Ovary (tissue), 10 donors: ENCODE measurements at places on chromosomes 7 and 10. TPM values are rescaled to one million over a fixed set of nuclear protein-coding genes. Genes with fewer than 3 reads are reported as not detected.

DNA sequence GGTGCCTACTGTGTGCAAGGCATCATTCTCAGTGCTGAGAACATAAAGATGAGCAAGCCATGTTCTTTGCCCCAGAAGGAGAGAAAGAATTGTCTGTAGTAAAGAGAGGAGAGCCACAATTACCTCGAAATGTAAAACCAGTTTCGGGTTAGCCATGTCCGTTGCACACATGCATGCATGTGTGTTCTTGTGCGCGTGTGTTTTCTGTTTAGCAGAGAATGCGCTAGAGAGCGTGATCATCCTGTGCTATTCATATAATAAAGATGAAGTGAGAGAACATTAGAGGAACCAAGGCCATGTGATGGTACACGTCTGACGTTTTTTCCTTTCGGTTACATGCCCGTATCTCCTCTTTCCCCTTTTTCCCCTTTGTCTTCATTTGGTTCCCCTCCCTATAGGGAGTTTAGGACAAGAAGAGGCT, 158.2 kb downstream of the CELF2 start:
- DNase-seq: no peak

DNA sequence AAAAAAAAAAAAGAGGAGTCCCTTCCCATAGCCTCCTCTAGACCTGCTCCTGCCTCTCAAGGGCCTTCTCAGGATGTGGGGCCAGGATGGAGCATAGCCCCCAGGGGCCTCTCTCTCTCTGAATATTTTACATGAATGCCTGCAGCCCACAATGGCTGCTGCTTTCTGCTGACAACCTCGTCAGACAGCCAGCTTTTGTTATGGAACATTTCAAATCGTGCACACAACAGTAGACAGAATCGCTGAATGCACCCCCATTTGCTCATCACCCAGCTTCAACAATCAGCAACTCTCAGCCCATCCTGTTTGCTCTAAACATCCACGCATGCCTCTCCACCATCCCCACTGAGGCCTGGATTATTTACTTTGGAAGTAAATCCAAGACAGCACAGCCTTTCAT, 5.4 kb downstream of the PLAC9 start:
- no peak for DNase-seq

- DNase-seq: peak; percentile 6
Observed at GRCh38 chr7:1843271-1843861, 173.3 kb downstream of the ELFN1 start.

Gene GLCCI1
- 7.9 TPM for total RNA-seq

GRCh38 chr7:47759056-47759706, 177.3 kb upstream of the TNS3 start:
- no peak for DNase-seq

DNA sequence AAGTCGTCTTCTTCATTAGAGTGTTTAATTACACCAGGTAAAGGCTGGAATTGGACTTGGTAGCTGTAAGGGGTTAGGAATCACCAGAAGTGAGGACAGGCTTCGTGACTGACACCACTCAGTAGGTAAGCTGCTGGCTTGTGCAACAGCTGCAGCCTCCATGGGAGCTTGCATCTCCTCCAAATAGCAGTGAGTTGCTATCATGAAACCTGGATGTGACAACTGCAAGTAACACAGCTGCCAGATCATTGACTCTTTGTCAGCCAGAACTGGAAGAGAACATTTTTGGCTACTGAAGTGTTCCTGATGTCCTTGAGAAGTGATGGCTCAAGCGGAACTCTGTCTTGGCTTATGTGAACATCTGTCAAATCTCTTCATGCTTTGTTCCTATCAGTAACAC, 64.1 kb upstream of the MSRB2 start:
- no peak for DNase-seq

DNA sequence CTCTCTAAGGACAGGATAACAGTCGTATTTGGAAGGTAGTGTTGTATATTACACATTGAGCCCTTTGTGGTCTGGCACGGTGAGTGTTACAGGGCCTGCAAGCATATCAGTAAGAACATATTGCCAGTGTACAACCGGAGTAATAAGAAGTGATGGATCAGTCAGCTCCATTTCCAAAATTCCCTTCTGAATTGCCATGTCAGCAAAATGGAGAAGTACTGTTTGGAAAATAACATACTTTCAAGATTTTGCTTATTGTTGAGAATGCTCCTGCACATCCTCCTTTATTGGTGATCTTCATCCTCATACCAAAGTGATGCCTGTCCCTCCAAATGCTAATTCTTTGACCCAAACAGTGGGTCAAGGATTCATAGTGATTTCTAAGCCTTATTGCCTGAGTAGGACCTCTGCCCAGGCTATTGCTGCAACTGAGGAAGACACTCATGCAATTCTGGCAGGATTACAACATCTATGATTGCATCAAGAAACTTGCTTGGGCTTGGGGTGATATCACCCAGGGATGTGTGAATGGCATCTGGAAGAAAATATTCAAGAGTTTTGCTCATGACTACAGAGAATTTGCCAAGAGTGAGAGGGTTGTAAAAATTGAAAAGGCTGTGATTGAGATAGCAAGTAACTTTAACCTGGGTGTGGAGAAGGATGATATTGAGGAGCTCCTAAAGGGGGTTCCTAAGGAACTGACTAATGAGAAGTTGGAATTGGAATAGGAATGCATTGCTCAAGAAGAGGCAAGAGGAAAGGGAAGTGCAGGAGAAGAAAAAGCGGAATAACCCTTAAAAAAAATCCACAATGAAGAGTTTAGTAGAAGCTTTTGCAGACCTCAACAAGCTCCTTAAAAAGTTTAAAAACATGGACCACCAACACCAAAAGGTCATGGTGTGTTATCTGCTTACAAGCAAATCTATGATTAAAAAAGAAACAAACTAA, 452.2 kb upstream of the SORCS1 start:
- DNase-seq: no peak

Gene SYNPO2L
- total RNA-seq: not detected

Gene OPALIN
- total RNA-seq: not detected

GRCh38 chr10:53836638-53837037, 964.4 kb downstream of the PCDH15 start:
- DNase-seq: no peak

Gene GPC2
- 5.5 TPM for total RNA-seq

Gene OPN1SW
- total RNA-seq: not detected

GRCh38 chr7:43647673-43648472, 65.0 kb downstream of the STK17A start:
- no peak for DNase-seq

GRCh38 chr10:19651549-19651948, 164.7 kb upstream of the PLXDC2 start:
- DNase-seq: no peak

DNA sequence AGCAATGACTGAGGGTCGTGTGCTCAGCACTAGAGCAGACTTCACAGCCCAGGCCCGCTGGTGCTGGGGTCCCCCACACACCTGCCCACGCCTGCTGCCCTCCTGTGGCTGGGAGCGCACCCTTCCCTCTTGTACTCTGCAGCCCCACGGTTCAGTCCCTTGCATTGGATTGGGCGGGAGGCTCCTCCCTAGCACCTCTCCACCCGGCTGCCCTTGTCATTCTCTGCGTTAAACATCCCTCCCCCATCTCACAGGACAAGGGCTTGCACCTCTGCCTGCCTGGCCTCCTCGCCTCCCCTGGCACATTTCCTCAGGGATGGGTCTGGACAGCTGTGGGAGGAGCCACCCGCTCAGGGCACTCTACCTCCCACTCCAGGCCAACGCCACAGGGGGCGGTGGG, 68.6 kb downstream of the ALOX5 start:
- DNase-seq: no peak

Gene MKLN1
- total RNA-seq: 46.6 TPM

Gene SFMBT2
- 22.3 TPM for total RNA-seq

- no peak for DNase-seq
Observed at GRCh38 chr10:58322072-58322834, 12.6 kb upstream of the UBE2D1 start.

Gene SPDYE8
- total RNA-seq: not detected

GRCh38 chr10:63210611-63211196, 77.6 kb downstream of the NRBF2 start:
- no peak for DNase-seq

- DNase-seq: no peak
Observed at GRCh38 chr7:68682910-68683309, 915.4 kb upstream of the AUTS2 start.

Gene ELMO1
- total RNA-seq: 25.0 TPM

- no peak for DNase-seq
Observed at GRCh38 chr10:79047875-79048638, 20.7 kb upstream of the ZMIZ1 start.

Gene NXPH1
- total RNA-seq: not detected

GRCh38 chr10:108755646-108756045, 1167.7 kb downstream of the XPNPEP1 start:
- no peak for DNase-seq

DNA sequence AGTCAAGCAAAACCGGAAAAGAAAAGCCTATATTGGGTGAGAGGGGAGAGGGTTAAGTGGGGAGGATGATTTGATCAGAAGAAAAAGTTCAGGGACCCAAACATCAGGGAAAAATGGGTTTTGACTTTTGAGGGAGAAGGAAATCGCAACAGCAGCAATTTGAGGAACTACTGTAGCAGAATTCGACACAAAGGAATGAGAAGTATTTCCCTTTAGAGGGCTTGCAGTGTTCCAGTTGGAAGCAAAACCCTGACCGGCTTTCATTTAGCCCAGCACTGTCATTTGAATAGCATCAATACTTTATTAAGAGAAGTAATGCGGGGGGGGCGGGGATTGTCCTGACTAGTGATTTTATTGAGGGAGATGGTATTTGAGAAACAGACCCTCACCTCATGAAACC, 37.2 kb upstream of the GATA3 start:
- DNase-seq: no peak

Gene WDR86
- 43.4 TPM for total RNA-seq

GRCh38 chr10:69321039-69321715, 42.9 kb downstream of the HK1 start:
- no peak for DNase-seq

- no peak for DNase-seq
Observed at GRCh38 chr10:87507879-87508483, 3.3 kb downstream of the MINPP1 start.

DNA sequence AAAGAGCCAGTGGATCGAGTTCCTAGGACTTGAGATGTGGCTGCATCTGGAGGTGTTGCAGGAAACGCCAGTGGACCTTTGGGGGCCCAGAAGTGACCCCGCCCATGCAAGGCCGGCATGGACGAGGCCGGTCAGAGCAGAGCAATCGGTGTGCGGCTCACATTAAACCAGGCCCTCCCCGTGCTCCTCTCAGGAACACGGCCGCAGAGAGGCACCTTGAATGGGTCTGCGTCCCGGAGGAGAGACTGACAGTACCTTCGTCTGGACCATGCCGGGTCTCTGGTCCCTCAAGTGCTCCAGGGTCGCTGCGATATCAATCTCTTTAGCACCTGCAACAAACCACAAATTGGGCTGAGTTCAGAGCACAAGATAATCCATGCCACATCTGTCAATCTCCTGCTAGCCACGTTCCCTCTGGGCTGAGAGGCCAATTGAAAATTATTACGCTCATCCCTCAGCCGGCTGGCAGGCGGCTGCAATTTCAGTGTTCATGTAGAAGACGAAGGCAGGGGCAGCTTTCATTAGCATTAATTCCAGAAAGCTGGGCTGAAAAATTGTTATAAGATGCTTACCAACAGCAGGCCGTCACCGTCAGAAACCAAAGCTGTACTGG, 212.0 kb downstream of the DNAJB6 start:
- peak; percentile 9 for DNase-seq

DNA sequence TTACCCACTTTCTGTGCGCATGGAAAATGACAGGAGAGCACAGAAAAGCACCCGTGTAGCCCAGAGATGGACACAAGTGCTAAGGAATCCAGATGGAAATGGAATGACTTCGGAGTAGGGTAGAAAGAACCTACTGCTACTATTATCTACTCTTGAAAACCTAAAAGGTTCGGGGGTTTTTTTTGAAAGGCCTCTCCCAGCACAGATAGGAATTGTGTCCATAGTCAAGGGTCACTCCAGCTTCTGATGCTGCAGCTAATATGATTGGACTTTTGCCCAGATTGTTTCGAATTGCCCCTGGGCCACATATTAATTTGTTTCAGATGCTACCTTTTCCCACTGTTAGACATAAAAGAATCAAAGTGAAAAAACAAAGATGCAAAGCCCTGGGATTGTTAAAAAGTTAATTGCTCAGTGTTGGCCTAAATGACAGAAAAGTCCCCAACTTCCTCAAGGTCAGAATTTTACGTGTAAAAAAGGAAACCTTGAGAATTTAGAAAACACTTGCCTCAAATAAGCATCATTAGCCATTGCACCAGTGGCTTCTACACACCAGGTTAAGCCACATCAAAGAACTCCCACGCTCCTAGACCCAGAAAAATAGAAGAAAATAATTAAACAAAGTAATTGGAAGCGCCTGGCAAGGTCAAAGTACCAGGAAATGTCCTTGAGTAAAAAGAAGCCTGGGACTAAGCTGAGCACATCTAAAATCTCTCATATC, 40.8 kb upstream of the INSIG1 start:
- DNase-seq: no peak

DNA sequence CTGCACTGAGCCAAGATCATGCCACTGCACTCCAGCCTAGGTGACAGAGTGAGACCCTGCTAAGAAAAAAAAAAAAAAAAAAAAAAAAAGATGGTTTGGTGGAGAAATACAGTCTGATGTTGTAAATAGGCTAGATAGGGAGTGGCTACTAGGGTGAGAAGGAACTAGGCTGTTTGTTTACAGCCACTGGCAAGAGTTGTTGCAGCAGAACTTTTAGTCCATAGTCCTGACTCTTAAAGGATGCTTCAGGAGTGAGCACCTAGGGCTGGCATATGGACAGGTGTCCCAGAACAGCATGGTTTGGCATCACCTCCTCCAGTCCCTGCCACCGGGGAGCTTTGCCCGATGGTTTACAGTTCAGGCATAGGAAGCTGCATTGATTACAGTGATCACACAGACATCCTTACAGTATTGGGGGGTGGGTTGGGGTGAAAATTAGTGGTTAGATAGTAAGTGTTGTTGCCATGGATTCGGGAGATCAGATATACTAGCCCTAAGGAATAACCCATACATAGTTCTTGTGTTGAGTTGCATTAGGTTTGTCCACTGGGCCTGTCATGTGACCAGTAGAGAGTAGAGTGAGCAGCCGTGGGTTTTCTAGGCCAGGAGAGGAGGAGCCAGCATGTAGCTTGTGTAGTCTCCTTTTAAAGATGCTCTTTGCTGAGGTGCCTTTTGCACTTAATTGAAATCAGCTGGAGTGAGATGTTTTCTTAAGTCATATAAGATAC, 35.9 kb downstream of the ZRANB1 start:
- DNase-seq: no peak

DNA sequence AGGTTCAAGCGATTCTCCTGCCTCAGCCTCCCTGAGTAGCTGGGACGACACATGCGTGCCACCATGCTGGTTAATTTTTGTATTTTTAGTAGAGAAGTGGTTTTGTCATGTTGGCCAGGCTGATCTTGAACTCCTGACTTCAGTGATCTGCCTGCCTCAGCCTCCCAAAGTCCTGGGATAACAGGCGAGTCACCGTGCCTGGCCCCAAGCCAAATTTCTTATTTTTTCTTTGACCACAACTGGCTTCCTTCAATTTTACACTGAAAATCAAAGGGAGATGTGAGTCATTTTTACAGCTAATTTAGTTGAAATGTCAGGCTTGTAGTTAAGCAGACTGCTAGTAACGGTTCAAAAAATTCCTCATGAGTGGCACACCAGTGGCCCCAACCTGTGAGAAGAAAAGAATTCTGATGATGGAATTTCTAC, 7.8 kb downstream of the RNF216 start:
- DNase-seq: no peak
